ENCODE measurements at places on chromosomes 4 and X.

GRCh38 chr4:138158746-138159297 is 83.3 kb downstream of the SLC7A11 start:
- no peak for DNase-seq

GRCh38 chrX:40543661-40544328 is 37.0 kb upstream of the ATP6AP2 start:
- peak; percentile 49 for DNase-seq

- no peak for DNase-seq
Observed at GRCh38 chr4:105014234-105014633, 132.4 kb upstream of the TET2 start.

DNA sequence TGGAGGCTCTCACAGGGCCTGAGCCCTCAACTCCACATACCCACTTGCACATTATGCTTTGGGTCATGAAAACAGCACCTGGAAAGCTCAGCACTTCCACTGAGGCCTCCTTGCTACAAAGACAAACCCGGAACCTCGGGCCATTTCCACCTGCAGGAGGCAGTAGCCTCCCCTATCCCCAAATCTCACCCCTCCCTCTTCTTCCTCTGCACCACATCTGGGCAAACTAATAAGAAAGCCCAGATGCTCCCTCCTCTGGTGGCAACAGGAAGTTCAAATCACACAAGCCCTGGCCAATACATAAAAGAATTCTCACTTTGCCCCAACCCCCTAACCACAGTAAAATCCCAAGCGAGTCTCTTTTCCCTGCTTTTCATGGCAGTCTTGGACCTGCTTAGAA is 136.4 kb downstream of the MAPK10 start:
- DNase-seq, result peak; percentile 63

DNA sequence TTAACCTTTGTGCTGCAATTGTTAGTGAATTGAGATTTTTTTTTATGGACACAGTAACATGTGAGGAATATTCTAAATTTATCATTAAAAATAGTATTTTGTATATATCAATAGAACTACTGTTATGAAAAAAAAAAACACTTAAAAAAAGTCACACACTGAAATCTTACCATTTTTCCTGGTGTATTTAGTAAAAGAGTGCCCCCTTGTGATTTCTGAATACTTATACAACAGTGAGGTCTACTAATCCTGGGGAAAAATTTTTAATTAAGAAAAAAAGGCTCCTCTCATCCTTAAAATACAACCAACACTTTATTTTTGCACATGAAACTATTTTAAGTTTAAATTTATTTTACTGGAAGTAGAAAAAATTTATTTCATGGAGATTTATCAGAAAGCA is 56.4 kb upstream of the SPOCK3 start:
- DNase-seq, result peak; percentile 14

- peak; percentile 7 for DNase-seq
Observed at GRCh38 chr4:80492761-80493160, 157.2 kb downstream of the CFAP299 start.

DNA sequence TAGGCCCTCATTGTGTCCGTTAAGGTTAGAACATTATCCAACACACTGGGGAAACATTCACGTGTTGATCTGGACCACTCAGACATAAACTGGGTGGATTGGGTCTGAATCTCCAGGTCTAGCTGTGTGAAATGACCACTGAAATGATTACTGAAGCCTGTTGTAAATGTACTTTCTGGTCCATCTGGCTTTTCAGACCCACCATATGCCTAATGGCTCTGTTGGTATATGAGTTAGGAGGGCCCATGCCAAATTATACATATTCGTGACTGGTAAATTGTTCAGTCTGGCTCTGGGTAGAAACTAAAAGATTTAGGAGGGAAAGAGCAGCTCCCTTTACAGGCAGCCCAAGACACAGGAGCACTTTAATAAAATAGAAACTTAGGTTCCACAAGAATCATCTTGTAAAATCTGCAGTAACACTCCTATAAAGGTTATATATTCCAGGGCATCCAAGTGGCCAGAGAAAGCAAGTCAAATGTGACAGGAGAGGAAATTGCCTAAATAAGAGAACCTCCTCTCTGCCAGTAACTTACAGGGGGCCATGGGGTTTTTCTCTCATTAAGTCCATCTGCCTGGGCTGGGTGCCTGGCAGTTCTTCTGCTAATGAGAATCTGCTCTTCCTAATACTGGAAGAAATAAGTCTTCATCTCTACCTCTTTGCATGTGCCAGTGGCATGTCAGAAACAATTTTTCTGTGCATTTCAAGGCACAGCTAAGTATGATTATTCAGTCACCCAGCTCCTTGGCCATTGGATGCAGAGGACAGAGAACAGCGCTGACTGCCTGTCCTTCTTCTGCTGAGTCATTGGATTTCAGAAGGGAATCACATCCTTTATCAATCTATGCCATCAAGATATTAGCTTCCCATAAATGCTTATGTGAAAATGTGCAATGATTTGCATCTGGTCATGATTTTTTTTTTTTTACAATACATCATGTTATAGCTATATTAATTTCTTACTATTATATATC is 112.6 kb downstream of the GLRA2 start:
- no peak for DNase-seq

GRCh38 chrX:113522814-113523213 is 682.2 kb upstream of the AMOT start:
- peak; percentile 46 for DNase-seq

- DNase-seq, result no peak
Observed at GRCh38 chr4:30295652-30296051, 424.5 kb upstream of the PCDH7 start.

DNA sequence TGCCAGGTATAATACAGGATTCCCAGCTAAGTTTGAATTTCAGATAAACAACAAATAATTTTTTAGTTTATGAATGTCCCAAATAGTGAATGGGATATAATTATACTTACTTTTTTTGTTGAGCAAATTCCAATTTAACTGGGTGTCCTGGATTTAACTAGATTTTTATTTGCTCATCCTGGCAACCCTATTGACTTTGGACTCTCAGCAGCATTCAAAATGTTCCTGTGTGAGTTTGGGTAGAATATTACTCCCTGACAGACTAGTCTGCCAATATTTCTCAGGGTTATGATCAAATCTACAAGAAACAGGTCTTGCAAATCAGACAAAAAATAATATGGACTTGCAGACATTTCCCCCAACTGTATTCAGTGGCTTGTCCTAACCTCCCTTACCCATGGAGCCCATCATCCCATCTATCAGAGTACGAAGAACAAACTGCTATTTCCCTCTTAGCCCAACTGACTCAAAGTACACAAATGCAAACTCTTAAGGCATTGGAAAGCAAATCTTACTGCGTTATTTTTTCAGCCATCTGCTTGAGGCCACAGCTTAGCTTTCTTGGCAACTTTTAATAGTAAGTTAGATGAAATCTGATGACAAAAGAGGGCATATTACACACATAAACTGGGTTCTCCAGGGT is 20.7 kb downstream of the SETD7 start:
- DNase-seq, result no peak

DNA sequence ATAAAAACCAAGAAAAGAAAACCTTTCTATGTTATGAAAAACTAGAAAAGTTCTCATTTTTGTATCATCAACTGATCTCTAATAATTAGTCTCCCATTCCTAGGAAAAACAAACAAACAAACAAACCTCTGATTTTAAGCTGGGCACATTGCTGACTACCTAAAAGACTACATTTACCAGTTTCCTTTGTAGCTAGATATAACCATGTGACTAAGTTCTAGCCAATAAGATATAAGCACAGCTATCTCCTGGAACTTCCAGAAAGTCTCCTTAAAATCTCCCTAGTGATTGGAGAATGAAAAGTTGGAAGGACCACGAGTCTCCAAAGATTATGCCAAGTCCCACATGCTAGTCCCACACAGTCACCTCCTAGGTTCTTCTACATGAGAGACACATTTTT is 108.9 kb downstream of the NR3C2 start:
- no peak for DNase-seq

DNA sequence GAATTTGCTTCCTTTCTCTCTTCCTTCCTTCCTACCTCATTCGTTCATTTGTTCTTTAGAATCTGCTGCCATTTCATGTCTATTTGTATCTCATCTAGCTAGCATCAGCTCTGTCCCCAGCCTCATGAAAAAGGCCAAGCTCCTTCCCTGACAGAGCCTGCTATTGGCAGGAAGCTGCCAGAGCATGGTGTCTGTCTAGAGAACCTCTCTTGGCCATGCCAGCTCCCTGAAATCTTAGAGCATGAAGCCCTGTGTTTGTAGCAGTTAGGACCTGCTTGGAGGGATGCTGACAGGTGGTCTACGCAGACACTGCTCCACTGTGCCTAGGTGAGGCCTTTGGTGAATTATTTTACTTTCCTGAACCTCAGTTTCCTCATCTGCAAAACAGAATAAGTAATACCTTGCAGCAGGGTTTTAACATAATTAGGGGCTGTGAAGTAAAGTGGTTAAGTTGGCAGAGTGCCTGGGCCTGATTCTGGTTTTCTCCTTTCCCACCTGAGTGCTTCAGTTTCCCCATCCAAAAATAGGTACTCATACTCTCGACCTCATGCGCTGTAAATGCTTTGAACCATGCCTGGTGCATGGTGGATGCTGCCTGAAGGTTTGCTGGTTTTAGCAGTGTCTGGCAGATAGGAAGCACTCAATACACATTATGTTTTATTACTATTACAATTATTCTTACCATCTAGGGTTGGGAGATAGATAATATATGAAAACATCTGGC is 4.7 kb downstream of the PTTG2 start:
- DNase-seq, result peak; percentile 59

DNA sequence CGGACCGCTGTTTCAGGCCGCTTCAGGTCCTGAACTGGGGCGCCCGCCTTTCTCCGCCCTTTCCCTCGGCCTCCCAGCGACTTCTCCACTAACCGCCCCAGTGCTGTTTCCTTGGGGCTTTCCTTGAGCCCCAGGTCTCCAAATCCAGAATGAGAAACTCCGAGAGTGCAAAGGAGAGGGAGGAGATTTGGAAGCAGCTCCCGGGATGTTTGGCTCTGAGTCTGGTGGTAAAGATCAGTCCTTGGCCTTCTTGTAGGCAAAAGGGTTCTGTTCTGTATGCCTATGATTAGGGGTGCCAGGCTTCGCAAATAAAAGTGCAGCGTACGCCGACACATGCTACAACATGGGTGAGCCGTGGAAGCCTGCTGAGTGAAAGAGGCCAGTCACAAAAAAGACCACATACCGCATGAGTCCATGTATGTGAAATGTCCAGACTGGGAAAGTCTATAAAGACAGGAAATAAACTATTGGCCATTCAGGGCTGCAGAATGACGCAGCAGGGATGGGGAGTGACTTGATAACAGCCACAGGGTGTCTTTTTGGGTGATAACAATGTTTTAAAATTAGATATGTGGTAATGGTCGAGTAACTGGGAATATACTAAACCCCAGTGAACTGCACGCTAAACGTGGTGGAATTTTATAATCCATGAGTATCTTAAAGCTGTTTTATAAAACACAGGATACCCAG is 99.8 kb downstream of the TRAPPC11 start:
- no peak for DNase-seq

DNA sequence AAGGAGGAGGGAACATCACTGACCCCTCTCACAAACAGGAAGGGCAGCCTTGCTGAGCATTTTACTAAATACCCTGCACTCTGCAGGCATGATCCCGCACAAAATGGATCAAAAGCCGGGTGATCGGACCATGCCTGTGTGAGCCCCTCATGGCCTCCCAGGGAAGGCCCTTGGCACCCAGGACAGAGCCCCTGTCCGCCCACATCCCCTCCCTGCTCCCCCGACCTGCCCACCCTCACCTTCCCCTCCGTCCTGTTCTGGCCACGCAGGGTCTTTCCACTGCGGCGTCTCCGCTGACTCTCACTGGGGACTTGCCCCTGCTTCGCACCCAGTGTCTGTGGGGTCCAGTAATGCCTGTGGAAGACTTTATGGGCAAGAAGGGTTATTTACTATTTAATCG is 105.0 kb downstream of the HMX1 start:
- no peak for DNase-seq

GRCh38 chr4:26368685-26369084 is 47.9 kb downstream of the RBPJ start:
- DNase-seq, result no peak

GRCh38 chr4:123476089-123476488 is 79.5 kb downstream of the SPRY1 start:
- DNase-seq, result no peak

GRCh38 chr4:39502019-39502663 is 25.1 kb downstream of the UGDH start:
- no peak for DNase-seq

DNA sequence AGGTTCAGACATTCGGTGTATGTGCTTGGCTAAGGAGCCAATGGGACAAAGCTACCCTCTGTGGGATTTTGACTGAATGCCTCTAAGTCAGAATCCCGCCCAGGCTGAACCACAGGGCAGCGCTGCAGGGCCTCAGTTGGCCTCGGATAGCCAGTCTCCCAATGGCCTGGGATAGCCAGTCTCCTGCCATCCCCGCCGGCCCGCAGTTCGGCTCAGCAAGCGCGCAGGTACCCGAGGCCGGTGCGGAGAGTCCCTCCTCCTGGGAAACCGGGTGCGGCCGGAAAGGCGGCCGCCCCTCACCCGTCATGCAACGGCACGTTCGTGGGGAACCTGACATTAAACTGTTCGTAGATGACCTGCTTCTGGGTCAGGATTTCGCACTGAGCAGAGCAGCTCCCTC is 16.1 kb downstream of the PPEF2 start:
- no peak for DNase-seq

DNA sequence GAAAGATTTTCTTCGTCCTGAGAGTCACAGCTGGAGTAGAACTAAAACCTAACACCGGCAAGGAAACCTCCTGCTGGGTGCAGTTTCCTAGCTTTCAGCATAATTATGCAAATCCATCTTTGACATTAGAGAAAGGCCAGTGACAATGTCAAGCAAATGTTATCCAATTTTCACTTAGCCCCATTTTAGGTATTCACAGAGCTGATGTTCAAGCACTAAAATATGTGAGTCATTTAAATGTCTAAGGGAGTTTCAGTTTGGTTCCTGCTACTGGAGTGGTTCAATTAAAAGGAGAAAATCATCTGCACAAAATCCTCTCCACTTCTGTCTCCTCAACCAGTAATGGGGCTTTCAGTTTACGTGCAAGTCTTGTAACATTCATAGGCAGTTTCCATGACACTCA is 37.1 kb upstream of the AMOT start:
- peak; percentile 10 for DNase-seq

DNA sequence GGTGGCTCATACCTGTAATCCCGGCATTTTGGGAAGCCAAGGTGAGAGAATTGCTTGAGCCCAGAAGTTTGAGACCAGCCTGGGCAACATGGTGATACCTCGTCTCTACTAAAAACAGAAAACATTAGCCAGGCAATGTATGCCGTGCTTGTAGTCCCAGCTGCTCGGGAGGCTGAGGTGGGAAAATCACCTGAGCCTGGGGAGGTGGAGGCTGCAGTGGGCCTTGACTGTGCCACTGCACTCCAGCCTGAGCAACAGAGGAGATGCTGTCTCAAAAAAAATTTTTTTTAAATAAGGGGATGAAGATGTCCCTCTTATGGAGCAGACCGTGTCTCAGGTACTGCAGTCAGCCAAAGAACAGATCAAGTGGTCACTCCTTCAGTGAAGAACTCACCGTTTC is 13.5 kb downstream of the CTAG1B start:
- no peak for DNase-seq

GRCh38 chr4:10684631-10685030 is at the start of gene CLNK:
Gene CLNK (minus strand): TSS chr4:10684768. CDS start chr4:10667869, 16,899 bp downstream.
- DNase-seq, result peak; percentile 82

- DNase-seq, result no peak
Observed at GRCh38 chr4:89994176-89994873, 99.7 kb downstream of the MMRN1 start.

- DNase-seq, result no peak
Observed at GRCh38 chr4:169407217-169407845, 136.6 kb upstream of the SH3RF1 start.

GRCh38 chrX:147901461-147902126 is 10.1 kb upstream of the FMR1 start:
- no peak for DNase-seq

- no peak for DNase-seq
Observed at GRCh38 chr4:66187175-66187720, 517.0 kb upstream of the EPHA5 start.

GRCh38 chr4:41413670-41414411 is 124.1 kb upstream of the LIMCH1 start:
- no peak for DNase-seq

Measured in GM12865 (cell line).